ENCODE measurements at places on chromosomes 3 and 15.

- no peak for DNase-seq
Observed at GRCh38 chr3:126523745-126524428, at the start of gene CHST13. Gene CHST13 (plus strand): TSS chr3:126524155. CDS start chr3:126524333, 178 bp downstream.

GRCh38 chr15:101532865-101533264, 43.4 kb upstream of the PCSK6 start:
- no peak for DNase-seq

- DNase-seq: no peak
Observed at GRCh38 chr3:107579371-107579770, 56.6 kb downstream of the BBX start.

DNA sequence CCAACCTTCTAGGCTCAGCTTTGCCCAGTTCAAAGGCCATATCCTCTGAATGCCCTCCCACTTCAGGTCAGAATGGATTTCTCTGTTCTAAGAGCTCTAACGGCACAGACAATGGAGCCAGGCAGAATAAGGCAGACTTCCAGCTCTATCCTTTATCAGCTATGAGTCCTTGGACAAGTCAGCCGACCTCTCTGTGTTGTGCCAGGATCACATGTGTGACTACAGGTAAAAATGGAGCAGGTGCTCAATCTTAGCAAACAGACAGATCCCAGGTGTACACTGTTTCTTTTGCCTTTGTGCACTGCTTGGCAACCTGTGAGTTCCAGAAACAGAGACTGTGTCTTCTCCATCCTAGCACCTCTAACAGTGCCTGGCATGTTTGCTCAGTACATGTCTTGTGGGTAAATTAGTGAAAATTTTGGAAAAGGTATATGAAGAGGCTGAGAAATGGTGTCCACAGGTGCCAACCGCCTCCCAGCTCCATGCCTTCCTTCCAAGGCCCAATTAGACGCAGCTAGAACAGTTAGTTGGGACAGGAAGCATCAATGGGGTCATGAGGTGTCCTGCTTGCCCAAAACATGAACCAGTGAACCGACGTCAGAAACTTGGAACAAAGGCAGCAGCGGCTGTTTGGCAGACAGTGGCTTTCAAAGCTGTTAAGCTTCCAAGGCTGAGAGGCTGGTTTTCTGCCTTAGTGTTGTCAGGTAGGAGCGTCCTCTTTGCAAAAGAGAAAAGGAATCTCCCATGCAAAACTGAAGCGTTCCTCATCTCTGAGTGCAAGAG, 28.7 kb downstream of the TLE3 start:
- no peak for DNase-seq

- no peak for DNase-seq
Observed at GRCh38 chr15:60195611-60196010, 191.5 kb downstream of the FOXB1 start.

GRCh38 chr15:69848551-69849231, 249.0 kb downstream of the TLE3 start:
- DNase-seq: no peak

GRCh38 chr3:4712109-4712508, 219.0 kb downstream of the ITPR1 start:
- no peak for DNase-seq

GRCh38 chr3:4398120-4398940, 68.7 kb downstream of the SUMF1 start:
- DNase-seq: no peak

- peak; percentile 43 for DNase-seq
Observed at GRCh38 chr15:60563539-60564404, 84.8 kb upstream of the ICE2 start.

DNA sequence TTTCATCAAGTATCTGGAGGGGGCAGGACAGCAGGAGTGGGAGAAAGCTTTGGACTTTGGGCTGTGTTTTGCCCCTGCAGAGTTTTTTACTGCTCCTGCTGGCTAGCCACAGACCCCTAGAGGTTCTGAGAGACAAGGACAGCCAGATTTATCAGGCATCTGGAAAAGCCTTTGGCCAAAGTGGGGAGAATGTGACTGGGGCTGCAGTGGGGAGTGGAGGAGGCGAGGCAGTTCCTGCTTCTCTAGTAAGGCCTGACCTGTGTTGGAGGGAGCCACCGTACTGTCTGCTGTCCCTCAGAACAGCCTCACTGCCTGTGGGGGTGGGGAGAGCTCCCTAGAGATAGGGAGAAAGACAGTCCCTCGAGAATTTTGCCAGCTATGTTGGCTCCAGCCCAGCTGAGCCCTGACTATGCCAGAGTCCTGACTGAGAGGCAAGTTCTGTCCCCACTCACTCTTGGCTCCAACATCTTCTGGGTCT, 2.2 kb downstream of the ALPK3 start:
- DNase-seq: no peak

- no peak for DNase-seq
Observed at GRCh38 chr3:27625864-27626263, 96.3 kb downstream of the EOMES start.

DNA sequence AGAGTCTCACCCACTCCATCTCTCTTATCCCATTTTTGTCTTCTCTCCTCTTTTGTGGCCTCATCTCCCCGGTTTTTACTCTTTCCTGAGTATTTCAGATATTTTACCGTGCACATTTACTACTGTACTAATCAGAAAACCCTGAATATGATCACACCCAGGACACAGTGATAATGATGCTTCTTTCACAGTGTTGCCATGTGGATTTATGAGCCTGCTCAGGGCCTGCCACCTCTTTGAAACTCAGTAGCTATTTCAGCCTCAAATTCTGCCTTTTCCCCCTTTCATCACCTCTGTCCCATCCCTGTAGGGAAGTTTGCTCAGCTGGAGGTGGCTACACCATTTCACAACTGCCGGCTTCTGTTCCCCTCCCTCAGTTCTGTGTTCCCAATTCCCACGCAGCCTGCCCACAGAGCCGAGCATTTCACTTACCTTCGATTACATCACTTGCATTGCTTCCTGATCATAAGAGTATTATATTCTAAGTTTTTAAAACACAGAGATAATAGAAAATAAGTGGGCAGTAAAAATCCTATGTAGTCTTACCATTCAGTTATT, 33.2 kb downstream of the ARNT2 start:
- no peak for DNase-seq

DNA sequence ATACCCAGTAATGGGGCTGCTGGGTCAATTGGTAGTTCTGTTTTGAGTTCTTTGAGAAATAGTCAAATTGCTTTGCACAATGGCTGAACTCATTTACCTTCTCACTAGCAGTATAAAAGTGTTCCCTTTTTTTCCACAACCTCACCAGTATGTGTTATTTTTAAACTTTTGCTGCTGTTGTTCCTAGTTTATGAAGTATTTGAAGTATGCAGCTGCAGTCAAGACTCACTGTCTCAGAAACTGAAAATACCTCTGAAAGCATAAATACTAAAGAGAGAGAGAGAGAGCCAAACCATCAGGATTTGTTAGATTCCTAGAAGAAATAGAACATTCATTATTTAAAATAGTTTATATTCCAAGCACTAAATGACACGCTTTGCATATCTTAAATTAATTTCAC, 764.2 kb downstream of the NTRK3 start:
- DNase-seq: no peak

DNA sequence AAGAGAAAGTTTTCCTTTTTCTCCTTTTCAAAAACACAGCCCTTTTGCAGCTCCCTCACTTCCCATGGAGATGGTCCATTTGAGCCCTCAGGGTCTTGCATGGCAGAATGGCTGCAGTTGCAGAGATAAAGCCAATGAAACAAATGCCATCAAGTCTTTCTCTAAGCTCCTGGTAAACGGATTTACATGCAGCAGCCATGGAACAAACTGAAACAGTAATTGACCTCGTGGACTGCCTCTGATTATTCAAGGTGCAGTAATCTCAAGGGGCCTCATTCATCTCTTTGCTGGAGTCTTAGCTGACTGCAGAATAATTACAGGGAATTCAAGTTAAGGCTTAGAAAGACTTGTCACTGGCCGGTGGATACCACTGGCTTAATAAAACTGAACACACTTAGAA, 125.1 kb downstream of the SQOR start:
- no peak for DNase-seq

- DNase-seq: no peak
Observed at GRCh38 chr15:68230157-68231100, 901 bp upstream of the CLN6 start.

DNA sequence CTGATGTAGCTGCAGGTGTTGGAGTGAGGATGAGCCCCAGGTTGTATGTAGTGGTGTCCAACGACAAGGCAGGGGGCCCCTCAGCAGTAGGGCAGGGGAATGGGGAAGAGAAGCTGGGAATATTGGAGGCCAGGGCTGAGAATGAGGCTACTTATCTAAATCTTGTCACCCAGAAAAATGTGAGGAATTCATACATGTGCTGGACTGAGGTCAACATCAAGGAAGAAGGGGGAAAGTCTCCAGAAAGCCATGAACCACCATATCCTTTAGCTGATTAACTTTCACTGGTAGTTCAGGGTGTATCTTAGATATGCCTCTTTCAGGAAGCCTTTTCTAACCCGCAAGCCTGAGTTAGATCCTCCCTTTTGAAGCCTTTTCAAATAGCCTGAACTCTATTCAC, 22.6 kb upstream of the FSTL1 start:
- no peak for DNase-seq

DNA sequence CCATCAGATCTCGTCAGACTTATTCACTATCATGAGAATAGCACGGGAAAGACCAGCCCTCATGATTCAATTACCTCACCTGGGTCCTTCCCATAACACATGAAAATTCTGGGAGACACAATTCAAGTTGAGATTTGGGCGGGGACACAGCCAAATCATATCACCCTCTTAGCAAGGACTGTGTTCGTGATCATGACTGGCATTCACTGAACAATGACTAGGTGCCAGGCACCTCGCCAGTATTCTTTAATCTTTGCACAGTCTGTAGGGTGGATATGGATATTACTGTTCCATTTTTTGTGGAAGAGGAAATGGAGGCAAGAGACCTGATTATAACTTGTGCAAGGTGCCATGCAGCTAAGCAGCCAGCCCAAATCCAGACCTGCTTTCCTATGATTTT, 77.5 kb downstream of the IGF1R start:
- no peak for DNase-seq

DNA sequence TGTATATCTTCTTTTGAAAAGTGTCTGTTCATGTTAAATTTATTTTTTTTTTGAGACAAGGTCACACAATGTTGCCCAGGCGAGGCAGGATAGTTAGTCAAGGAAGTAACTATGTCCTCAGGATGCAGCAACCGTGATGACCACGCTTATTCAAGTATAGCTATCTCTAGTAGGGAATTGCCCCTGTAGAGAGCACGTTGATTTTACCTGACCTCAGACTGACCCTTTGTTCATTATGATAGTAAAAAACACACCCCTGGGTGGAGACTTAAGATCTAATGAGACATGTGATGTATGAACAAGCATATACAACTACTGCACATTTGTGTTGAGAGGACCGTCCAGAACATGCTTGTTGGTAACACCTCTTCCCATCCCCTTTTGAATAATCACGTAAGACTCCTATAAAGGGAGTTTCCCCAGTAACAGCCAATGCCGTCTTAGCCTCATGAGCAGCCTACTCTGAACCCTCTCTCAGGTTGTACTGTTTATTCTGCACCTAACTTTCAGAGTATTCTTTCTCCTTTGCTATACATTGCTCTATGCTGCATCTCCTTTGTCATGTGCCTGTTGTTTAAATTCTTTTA, 32.9 kb downstream of the ZNF621 start:
- DNase-seq: no peak

DNA sequence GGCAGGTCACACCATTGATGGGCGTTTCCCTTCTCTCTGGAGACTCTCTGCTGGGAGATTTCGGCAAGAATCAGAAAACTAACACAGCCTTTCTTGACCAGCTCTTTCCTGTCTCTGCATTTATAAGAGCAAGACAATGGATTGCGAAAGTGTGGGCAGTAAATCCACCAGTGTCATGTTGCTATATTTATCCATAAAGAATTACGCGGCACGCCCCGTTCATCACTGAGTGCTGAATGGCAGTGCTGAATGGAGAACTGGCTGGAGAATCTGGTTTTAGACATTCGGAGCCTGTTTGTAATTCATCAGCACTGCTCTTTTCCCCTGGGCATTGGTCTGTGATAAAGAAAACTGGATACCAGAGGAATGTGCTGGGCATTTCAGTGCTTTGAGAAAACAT, 2.0 kb upstream of the CEMIP start:
- no peak for DNase-seq

GRCh38 chr15:94290730-94291129, 59.4 kb downstream of the MCTP2 start:
- no peak for DNase-seq

GRCh38 chr3:77563012-77563411, 523.1 kb downstream of the ROBO2 start:
- DNase-seq: no peak

GRCh38 chr15:100703032-100703578, 100.7 kb downstream of the ASB7 start:
- no peak for DNase-seq

GRCh38 chr3:128352326-128352725, 114.4 kb downstream of the DNAJB8 start:
- no peak for DNase-seq

DNA sequence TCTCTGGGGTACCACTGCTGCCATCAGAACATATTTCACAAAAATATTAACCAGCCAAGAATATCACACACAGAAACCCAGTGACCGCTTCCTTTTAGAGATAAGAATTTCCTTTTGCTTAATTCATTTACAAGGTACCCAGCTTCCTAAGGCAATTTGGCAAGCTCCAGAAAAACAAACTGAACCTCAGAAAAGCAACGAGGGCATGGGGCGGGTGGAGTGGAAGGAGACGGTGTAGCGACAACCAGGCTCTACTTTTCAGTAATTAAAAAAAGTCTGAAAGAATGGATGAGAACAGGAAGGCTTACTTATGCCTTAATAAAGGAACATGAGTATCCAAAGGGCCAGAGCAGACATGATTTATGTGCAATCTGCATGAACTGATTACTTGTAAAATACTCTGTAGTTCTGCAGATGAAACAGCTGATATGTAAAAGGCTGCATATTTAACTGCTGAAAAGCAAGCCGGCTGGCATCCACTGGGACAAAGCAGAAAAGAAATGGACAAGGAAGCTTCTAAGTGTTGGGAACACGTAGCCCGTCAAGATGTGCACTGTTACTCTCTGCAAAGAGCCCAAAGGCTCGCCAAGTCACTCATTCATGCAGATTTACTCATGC, 18.6 kb downstream of the RFTN1 start:
- no peak for DNase-seq

DNA sequence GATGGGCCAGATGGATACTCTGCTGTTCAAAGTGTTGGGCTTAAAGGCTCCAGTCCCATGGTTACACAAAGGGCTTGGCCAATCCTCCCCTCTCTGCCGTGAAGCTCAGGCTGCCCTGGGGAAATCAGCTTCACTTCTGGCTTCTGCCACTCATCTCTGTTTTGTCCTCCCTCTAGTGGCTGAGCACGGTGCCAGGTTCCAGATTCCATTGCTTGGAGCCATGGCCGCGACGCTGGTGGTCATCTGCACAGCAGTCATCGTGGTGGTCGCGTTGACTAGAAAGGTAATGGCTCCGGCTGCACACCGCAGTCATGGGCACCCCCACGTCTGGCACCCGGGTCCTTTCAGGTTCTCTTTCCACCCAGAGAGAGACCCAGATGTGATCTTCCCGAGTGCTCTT, 5.6 kb downstream of the TIGIT start:
- DNase-seq: peak; percentile 43

- DNase-seq: no peak
Observed at GRCh38 chr15:34341381-34342212, 1.3 kb downstream of the NOP10 start.

GRCh38 chr3:61531528-61531927, 29.8 kb upstream of the PTPRG start:
- no peak for DNase-seq

GRCh38 chr3:146024260-146024659, 136.7 kb downstream of the PLOD2 start:
- DNase-seq: no peak

- no peak for DNase-seq
Observed at GRCh38 chr3:100244264-100244663, 16.5 kb upstream of the TBC1D23 start.

GRCh38 chr3:42106646-42107045, 15.5 kb downstream of the TRAK1 start:
- no peak for DNase-seq

Measured in activated naive CD4-positive, alpha-beta T cell treated with anti-CD3 and anti-CD28 coated beads, Interleukin-2, amount 10 ng/mL, durations not matched to agents 7 days and 5 days (primary cell).